Endothelial cell (in vitro differentiated cells): ENCODE measurements at places on chromosomes 5 and 9.
A peak's percentile ranks its signal among the peaks of the same experiment; 100 is the strongest.

- DNase-seq: no peak
Observed at GRCh38 chr9:127758843-127759242, 19.6 kb downstream of the SH2D3C start.

- DNase-seq: no peak
Observed at GRCh38 chr9:107481035-107481434, 8.5 kb downstream of the KLF4 start.

DNA sequence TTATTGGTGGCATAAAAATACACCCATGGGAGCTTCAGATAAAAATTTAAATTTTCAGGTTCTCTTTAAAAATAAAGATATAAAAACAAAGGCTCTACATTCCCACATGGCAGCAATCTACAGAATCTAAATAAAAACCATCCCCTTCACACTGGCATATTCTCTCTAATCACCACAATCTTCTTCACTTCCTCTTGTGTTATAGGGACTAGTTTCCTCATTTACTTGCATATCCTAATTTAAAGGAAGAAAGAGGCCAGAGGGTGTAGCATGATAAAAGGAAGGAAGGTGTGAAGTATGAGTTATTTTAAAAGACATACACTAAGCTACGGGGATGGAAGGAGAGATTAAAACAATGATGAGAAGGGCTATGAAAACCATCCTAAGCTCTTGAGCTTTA, 390.5 kb downstream of the ZNF608 start:
- no peak for DNase-seq

DNA sequence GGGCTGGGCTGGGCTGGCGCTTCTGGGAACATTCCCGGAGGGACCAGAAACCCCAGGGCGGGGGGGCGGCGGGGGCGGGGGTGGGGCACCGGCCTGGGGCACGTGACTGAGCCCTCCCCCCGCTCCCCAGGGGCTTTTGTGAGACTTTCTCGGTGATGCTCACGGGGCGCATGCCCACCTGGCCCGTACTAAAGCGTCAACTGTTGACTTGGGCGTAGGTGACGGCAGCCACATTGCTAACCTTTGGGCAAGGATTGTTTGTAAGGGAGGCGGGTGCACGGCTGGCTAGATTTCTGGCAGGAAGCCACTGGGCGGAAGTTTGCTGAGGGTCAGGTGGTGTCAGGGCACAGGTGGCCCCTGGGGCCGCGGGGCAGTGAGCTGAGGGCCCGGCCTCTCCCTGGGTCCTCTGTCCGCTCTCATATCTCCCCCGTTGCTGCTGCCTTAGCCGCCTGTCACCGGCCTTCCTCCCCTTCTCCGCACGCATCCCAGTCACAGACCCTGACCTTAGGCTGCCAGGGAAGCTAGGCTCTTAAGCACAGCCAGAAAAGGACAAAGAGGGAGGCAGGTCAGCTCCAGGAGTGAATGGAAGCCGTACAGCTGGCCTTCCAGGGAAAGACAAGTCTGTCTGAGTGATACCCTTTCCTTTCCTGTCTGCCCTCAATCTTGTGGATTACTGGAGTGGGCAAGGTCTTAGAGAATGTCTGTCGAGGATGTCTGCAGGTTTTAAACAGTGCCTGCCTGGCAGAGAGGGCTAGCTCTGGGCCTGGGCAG, 812 bp downstream of the CACFD1 start:
- peak; percentile 58 for DNase-seq

GRCh38 chr9:70486127-70486526, 71.7 kb upstream of the KLF9 start:
- no peak for DNase-seq

- DNase-seq: no peak
Observed at GRCh38 chr9:115650768-115651167, 502.8 kb upstream of the PAPPA start.

- DNase-seq: no peak
Observed at GRCh38 chr5:119019949-119020348, 31.6 kb upstream of the DTWD2 start.

DNA sequence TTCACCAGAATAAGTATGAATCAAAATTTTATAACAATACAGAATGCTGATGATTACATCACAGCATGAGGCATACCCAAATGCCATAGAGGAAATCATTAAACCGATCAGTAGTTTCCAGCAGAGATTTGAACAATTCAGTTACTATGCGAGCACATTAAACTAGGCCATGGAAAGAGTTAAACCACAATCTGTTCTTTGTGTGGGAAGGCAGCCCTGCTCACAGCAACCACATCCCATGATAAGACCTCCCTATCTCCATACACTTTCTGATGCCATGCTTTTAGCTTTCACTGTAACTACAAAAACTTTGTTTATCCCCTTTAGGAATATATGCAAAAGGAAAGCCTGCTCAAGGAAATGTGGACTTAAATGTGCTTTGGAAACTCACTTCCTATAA, 4.5 kb downstream of the NFIB start:
- no peak for DNase-seq

GRCh38 chr9:106066940-106067524, 372.7 kb downstream of the TMEM38B start:
- no peak for DNase-seq

- no peak for DNase-seq
Observed at GRCh38 chr9:82491604-82492003, 503.0 kb downstream of the SPATA31D1 start.

DNA sequence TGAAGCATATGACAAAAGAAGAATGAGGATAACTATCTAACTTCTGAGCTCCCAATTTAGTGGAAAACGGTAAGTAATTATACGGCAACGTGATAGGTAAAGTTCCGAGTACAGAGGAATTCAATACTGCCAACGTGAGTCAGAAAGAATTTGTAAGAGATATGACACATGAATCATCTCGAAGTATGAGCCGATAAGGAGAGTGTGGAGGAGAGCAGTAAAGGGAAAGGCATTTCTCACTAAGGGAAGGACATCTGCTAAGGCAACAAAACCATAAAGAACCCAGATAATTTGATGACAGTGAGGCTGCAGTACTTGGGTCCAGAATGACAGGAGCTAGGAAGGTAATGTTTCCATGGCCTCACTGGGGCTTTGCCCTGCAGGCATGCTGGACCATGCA, 11.0 kb downstream of the MPDZ start:
- DNase-seq: no peak
